ENCODE measurements at places on chromosomes 11 and 22.

GRCh38 chr11:122139595-122139866, 23.5 kb upstream of the BLID start:
- DNase-seq, result no peak

GRCh38 chr11:61125310-61125684, 23.0 kb downstream of the CD5 start:
- no peak for DNase-seq

DNA sequence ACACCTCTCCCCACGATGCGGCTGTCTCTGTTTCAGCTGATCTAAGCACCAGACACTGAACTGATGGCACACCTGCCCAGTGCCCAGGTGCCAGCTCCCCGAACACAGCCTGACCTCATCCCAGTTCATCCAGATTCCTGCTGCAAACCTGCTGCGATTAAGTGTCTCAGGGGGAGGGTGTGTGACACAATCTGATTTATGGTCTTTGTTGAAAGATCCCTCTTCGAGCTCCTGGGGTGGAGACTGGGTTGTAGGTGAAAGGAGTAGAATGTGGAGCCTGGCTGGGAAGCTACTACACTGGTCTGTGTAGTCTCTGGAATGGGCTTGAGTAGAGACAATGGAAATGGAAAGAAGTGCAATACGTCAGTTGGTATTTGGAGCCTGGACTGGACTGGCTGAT, 390.3 kb downstream of the SHANK2 start:
- DNase-seq, result no peak

DNA sequence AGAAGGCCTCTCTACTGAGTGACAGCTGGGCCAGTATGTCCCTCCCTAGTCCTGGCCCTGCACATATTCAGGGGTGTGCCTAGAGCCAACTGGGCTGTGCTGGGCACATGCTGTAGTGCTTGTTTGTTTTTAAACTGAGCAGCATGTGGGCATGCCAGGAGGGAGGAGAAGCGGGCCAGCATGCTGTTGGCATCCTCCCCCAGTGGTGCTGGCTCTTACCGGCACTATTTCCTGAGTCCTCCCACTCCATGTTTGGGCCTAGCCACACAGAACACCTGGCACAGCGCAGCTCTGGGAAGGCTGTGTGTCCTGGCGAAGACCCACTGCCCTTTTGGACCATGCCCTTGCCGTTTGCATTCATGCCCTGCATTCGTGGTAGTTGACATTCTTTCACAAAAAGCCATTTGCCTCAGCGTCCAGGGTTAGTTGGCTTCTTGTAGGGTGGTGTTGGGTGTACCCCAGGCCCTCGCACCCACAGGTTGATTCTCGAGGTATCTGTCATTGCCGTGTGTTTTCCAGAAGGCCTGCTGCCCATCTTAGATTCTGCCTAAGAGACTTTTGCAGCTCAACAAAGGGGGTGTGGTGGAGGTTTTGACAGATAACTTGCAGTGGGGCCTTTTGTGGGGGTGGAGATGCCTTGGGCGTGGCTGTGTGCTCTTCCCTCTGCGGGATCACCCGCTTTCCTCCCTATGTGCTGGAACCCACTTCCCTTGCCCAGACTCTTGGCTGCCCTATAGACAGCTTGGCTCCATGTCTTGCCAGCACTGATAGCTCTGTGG, 13.6 kb downstream of the DGCR8 start:
- DNase-seq, result no peak

DNA sequence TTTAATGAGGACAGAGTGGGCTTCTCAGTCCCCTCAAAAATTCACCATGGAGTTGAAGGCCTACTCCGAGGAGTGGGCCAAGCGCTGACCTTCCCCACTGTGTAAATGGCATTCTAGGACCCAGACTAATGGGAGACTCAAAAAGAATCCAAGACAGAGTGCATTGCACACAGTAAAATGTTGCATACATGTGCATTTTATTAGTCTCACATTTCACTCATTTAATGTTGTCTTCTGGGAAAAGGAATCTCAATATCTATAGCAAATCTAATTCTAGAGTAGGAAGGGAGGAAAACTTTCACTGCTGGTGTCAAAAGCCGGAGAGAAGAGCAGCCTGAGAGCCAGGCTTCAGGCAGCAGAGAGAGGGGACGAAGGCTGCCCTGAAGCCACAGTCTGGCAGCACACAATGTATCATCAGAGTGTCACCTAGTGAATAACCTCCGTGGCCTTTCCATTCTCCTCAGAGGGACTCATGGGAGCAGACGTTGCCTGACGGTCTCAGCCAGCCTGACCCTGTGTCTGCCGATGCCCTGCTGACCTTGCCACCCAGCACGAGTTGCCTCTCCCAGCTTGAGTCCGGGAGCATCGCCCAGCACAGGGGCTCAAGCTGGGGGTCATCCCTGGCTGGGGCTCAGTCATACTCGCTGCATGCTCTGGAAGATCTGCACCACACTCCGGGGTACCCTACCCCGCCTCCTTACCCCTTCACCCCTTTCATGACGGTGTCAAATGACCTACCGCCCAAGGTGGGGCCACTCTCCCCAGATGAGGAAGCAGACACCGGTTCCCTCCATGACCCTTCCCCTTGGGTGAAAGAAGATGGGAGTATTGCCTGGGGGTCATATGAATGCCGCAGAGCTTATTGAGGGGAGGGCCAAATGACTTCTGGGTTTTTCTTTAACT, 12.9 kb upstream of the POU2AF3 start:
- no peak for DNase-seq

DNA sequence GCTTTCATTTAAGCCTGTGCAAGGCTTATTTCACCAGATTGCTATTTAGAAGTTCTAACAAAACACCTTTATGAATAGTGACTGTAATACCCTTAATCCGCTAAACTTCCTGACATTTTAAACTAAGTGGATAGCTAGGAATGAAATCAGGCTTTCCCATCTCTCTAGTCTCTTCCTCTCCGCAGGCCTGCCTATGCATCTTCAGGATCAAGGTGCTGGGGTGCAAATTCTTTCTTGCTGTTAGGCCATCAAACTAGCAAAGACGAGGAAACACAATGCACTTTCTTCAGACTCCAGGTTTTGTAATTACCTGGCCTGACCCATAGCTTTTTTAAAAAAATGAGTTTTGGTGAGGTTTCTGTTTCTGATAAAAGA, 149.4 kb downstream of the DBX1 start:
- no peak for DNase-seq

GRCh38 chr22:50298937-50299784, 8.3 kb downstream of the PLXNB2 start:
- no peak for DNase-seq

DNA sequence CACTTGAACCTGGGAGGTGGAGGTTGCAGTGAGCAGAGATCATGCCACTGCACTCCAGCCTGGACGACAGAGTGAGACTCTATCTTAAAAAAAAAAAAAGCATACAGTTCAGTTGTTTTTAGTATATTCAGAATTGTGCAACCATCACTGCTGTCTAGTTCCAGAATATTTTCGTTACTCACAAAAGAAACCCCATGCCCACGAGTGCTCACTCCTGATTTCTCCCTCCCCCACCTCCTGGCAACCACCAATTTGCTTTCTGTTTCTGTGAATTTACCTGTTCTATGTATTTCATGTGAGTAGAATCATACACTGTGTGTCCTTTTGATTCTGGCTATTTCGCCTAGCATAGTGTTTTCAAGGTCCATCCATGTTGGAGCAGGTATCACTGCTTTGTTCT, 24.8 kb downstream of the PTPRJ start:
- DNase-seq, result no peak

- no peak for DNase-seq
These were observed 1.2 kb downstream of the PRG3 start for GRCh38 chr11:57379732-57380131.

- DNase-seq, result no peak
These were observed 41.6 kb upstream of the PAK1 start for GRCh38 chr11:77515483-77515882.

DNA sequence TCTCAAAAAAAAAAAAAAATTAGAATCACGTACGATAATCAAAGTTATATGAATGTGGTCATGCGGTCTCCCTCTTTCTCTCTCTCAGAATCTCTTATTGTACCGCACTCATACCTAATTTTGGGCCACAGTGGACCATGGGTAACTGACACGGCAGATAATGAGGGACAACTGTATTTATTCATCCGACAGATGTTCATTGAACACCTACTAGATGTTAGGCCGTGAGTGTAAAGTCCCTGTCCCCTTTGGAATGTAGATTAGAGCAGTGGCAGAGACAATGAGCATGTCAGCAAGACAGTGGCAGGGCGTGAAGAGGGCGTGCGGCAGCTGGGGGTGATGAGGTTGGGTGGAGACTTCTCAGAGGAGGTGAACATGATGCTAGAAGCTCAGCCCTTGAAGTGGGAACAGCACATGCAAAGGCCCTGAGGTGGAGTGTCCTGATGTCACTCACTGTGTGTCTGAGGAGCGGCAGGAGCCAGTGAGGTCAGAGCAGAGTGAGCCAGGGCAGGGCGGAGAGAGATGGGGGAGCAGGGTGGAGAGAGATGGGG, 25.1 kb downstream of the CACNA1I start:
- DNase-seq, result no peak

- DNase-seq, result no peak
These were observed 39.8 kb downstream of the LRRC32 start for GRCh38 chr11:76630600-76631281.

GRCh38 chr11:128800871-128801417, 66.2 kb downstream of the KCNJ1 start:
- DNase-seq, result no peak

DNA sequence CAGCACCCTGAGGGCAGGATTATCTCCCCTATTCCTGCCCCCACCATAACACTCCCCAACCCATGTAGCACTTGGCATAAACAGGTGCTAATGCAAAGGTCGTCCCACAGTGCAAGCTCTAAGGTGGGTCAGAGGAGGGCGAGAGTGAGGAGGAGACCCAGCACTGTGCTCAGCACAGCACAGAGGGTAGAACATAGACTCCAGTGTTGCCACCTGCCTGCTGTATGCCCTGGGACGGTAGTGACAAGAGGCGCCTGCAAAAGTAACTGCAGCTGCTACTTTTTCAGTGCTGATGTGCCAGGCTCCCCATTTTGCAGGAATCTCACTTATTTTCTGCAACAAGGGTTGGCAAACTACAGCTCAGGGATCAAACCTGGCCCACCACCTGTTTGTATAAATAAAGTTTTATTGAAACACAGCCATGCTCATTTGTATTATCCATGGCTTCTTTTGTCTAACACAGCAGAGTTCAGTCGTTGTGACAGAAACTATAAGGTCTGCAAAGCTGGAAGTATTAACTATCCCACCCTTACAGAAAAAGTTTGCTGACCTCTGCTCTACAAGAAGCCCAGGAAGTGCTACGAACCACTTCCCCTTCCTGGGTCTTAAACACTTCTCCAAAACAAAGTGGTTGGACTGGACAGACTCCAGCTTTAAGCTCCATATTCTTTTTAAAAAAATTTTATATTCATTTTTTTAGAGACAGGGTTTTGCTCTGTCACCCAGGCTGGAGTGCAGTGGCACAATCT, 16.9 kb upstream of the CDC42BPG start:
- no peak for DNase-seq

DNA sequence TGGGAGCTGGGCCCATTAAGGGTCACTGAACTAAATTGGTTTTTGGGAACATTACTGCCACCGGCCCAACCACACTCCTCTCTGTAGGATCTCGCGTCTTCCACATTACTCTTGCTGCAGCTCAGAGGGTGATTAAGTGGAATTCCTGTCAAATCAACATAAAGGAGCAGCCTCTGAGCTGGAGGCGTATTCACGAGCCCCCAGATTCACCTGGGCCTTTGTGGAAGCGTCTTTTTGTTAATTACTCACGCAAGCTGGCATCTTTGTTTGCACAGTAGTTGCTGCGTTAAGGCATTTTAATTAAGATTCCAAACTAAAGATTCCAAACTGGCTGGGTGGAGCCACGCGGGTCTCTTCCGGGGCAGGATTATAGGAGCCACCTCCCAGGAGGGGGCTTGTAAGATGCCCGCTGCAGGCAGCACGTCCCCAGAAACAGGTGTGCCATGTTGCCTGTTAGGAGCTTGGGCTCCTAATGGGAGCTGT, 21.5 kb upstream of the RFPL3 start:
- no peak for DNase-seq

DNA sequence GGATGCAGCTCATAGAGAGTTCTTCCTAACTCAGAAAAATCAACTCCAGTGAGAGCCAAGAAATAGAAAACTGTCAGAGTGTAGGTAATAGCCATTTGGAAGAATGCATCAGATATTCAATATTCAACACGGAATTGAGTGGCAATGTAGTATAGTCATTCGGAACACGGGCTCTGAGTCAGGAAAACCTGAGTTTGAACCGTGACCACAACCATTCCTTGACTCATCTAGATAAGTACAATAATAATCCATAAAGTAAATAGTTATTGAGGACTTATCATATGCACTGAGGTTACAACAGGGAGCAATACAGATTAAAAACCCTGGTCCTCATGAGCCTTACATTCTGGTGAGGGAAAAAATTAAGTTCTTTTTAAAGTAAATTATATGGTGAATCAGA, 62.6 kb upstream of the PHF21A start:
- DNase-seq, result no peak

GRCh38 chr22:42313804-42314581, 43.5 kb upstream of the TCF20 start:
- DNase-seq, result no peak

GRCh38 chr22:43862882-43863202, 529 bp upstream of the SULT4A1 start:
- no peak for DNase-seq

- DNase-seq, result no peak
These were observed 6.1 kb downstream of the MPEG1 start for GRCh38 chr11:59206635-59207034.

GRCh38 chr11:3200388-3201111, 18.1 kb downstream of the MRGPRG start:
- no peak for DNase-seq

GRCh38 chr11:45897556-45897955, 9.5 kb downstream of the FREY1 start:
- no peak for DNase-seq

GRCh38 chr22:35409783-35410662, 10.1 kb downstream of the MCM5 start:
- DNase-seq, result no peak

DNA sequence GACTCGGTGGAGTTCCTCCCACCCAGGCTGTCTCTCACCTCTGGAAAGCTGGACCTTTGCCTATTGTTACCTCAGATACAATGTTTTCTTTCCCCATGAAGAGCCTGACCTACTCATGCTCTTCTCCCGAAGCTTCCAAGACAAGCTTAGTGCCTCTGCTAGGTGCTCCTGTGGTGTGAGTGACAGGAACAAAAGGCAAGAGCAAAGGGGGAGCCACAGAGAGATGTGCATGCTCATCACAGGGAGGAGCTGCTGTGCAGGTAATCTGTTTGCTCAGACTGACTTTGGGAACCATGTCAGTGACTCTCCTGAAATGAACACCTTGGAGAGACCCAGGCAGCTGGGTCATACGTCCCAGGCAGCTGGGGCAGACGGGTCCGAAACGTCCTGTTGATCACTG, 53.6 kb upstream of the VSTM5 start:
- DNase-seq, result no peak

- DNase-seq, result no peak
These were observed 31.4 kb downstream of the LRP5 start for GRCh38 chr11:68343761-68344256.

GRCh38 chr11:31921081-31921480, 110.0 kb upstream of the PAX6 start:
- no peak for DNase-seq
